GM23338 (cell line): ENCODE measurements at places on chromosomes 1 and 21. TPM values are rescaled to one million over a fixed set of nuclear protein-coding genes. Genes with fewer than 3 reads are reported as not detected.

DNA sequence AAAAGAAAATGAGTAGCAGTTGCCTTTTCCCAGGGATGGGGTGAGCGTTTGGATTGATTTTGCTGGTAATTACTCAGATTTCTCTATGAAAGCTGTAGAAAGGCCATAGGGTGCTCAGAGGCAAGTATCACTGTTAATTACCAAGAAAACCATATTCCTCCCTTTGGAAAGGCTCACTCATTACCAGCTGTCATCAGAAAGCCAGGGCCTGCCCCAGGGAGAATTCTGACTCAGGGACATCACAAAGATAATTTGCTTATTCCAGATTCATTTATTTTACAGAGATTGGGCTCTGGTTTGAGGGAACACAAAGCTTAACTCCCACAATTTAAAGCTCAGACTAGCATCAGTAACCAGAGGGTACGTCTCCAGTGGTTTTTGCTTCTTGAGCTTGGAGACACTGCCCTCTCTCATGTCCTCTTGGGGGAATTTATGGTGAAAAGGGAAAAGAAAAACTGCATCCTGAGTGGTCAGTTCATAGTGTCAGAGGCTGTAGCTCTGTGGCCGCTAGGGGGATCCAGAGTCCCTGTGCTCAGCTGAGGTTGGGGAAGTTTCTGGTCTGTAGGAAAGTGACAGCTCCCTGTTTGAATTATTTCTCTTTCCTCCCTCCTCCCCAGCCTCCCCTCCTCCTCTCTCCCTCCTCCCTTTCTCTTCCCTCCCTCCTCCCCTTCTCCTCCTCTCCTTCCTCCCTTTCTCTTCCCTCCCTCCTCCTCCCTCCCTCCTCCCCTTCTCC is 204.3 kb downstream of the KCNJ6 start:
- no peaks in the 10 kb centered on the region for H3K36me3 ChIP-seq
- H3K4me1 ChIP-seq = no peaks in the 10 kb centered on the region
- H3K4me3 ChIP-seq = no peak overlapping the region
- no peaks in the 10 kb centered on the region for H3K27me3 ChIP-seq
- peak; percentile 88 for DNase-seq
- no peak overlapping the region for H3K27ac ChIP-seq

- no peaks in the 10 kb centered on the region for H3K36me3 ChIP-seq
- H3K27me3 ChIP-seq = peaks cover 31% of the 10 kb centered on the region
- peak; percentile 72 for DNase-seq
Observed at GRCh38 chr1:64471218-64472039, 1.5 kb downstream of the CACHD1 start.

DNA sequence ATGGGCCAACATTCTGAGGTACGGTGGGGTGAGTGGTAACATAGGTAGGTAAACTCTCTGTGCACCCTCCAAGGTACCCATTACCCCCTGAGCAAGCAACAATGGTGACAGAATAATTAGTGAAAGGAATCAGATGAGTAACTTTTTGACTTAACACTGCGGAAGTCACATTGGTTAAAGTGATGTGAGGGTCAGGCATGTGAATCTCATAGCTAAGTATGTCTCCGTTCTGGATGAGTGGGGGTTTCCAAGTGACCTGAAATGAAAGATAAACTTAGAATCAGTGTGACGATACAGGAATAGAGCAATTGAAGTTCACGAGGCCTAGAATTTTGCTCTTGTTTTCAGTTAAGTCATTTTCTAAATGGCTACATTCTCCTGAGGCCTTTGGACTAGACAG is 311.7 kb downstream of the KCTD3 start:
- no peak overlapping the region for H3K27ac ChIP-seq
- no peak for DNase-seq
- H3K4me3 ChIP-seq = no peak overlapping the region
- no peaks in the 10 kb centered on the region for H3K36me3 ChIP-seq
- H3K4me1 ChIP-seq = no peaks in the 10 kb centered on the region
- H3K27me3 ChIP-seq = no peaks in the 10 kb centered on the region

- H3K4me3 ChIP-seq = no peak overlapping the region
- no peaks in the 10 kb centered on the region for H3K27me3 ChIP-seq
- no peak overlapping the region for H3K27ac ChIP-seq
- no peaks in the 10 kb centered on the region for H3K4me1 ChIP-seq
- no peak for DNase-seq
- H3K36me3 ChIP-seq = no peaks in the 10 kb centered on the region
Observed at GRCh38 chr21:39503123-39503762, 51.5 kb downstream of the SH3BGR start.

DNA sequence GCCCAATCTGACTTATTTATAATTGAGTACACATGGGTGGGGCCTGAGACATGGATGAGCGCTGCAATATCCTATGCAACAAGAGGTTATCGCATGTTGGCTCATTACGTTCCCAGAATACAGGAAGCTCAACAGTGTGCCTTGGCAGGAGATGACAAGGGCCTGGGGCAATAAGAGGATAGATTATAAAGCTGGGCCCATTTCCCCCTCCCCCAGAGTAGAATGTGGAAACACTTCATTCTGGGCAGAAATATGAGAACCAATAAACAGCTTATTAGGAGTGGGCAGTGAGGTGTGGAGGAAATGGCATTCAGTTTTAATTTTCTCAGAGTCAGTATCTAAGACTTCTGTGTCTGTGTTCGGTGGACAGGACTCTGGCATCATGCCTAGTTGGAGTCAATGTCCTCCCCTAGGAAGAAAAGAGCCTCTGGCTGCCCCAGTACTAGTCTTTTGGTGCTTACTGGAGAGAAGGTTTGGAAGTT is 92.8 kb downstream of the PIK3R3 start:
- H3K4me1 ChIP-seq = peaks cover 15% of the 10 kb centered on the region
- no peak for DNase-seq
- H3K4me3 ChIP-seq = no peak overlapping the region

The LCE3B gene
- not detected in 2 replicates for total RNA-seq

DNA sequence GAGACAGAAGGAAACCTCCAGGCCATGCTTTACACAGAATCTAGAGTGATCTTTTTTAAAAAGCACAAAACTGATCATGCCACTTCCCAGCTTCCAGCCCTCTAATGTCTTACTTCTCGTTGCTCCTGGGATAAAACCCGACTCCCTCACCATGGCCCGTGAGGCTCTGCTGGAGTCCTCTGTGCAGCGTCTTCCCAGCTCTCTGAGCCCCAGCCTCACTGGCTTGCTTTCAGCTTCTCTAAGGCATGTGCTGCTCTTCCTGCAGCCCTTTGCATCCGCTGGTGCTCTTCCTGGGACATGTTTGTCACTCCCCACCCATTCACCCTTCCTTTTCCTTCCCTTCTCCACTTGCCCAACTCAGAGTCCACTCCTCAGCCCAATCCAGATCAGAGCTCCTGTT is 184.1 kb downstream of the AK5 start:
- no peaks in the 10 kb centered on the region for H3K4me1 ChIP-seq
- no peaks in the 10 kb centered on the region for H3K36me3 ChIP-seq
- no peaks in the 10 kb centered on the region for H3K27me3 ChIP-seq
- H3K27ac ChIP-seq = peak overlapping the region; percentile 26; the same call in 1 of the 2 replicates
- no peak overlapping the region for H3K4me3 ChIP-seq

GRCh38 chr21:43760391-43760958 is 15.6 kb downstream of the CSTB start:
- H3K27ac ChIP-seq = no peak overlapping the region
- H3K36me3 ChIP-seq = no peaks in the 10 kb centered on the region
- no peak for DNase-seq
- H3K27me3 ChIP-seq = no peaks in the 10 kb centered on the region
- no peak overlapping the region for H3K4me3 ChIP-seq

- H3K27me3 ChIP-seq = no peaks in the 10 kb centered on the region
- H3K4me1 ChIP-seq = no peaks in the 10 kb centered on the region
- no peaks in the 10 kb centered on the region for H3K36me3 ChIP-seq
- H3K4me3 ChIP-seq = no peak overlapping the region
Observed at GRCh38 chr1:244893836-244894235, 29.5 kb upstream of the HNRNPU start.

The CYP4B1 gene
- 0.16 TPM in 1 of 2 replicates, not detected in the other for total RNA-seq

DNA sequence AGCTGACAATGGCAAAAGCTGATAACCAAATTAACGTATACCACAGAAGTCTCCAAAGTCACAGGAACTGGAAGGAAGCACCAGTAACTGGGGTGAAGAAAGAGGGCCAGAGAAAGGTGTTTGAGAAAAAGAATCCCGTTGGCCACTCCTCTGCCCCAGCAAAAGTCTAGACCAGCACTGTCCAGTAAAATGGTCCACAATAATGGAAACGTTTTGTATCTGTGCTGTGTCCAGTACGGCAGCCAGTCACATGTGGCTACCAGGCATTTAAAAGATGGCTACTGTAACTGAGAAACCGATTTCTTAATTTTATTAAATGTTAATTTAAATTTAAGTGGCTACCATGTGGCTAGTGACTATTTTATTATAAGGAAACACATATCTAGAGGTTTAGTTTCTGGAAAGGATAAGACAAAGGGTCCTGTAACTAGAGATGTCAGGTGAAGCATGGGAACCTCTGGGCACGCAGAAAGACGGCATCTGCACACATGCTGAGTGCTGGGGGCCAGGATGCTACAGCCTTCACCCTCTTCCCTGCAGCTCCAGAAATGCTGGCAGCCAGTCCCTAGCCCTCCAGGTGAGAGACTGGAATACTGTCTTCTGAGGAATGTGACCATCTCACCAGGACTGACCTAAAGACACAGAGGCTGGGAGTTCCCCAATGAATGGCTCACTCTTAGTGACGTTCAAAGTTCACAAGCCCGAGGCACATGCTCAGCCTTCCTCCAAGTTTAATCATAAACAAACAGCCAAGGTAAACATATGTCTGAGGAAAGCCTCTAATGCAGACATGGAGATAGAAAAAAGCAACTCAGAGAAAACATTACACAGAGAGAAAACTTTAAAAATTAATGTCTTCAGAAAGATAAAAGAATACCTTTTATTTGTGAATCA is 50.7 kb downstream of the JAK1 start:
- H3K27me3 ChIP-seq = no peaks in the 10 kb centered on the region
- peak; percentile 40 for DNase-seq
- H3K4me3 ChIP-seq = no peak overlapping the region
- H3K4me1 ChIP-seq = peaks cover 3% of the 10 kb centered on the region; the same call in 1 of the 2 replicates

DNA sequence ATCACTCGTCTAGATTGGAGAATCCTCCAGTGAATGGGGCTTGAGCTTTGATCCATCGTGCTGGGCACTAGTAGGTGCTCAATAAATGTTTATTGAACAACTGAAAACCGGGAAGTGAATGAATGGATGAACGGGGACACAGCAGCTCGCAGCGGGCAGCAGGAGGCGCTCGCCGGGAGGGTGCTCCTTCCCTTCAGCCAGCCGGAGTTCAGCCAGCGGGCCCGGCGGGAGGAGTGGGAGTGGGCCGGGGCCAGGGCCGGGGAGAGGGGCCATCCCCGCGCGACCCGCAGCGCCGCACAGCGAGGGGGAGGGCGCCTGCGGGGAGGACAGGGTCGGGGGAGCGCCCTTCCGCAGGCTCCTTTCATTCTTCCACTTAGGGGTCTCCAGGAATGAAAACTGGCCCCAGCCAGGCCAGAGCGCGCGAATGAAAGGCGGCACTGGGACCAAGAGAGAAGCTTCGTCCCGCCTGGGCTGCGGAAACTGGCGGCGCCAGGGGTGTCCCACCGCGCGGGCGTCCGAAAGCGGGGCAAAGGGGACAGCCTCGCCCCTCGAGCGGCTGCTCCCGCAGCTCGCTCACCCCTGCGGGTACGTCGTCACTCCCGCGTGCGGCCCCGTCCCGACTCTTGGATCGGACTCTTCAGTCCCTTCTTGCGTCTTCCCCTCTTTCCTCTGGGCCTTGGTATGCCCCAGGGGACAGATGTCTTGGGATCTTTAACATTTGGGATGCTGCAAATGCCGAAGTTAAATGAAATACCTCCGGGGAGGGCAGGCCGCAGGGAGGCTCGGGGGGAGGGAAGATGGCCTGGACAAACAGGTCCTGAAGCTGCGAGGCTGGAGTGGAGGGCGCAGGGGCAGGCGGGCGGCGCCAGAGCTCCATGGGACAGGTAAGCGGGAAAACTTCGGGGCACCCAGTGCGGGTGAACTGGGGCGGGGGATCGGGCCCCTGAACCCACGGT is 3.6 kb upstream of the INAVA start:
- H3K27ac ChIP-seq = peak overlapping the region; percentile 99
- peaks cover 64% of the 10 kb centered on the region for H3K4me1 ChIP-seq
- H3K36me3 ChIP-seq = no peaks in the 10 kb centered on the region
- DNase-seq = peak; percentile 90

GRCh38 chr1:114702737-114703136 is 7.4 kb upstream of the AMPD1 start:
- H3K27ac ChIP-seq = no peak overlapping the region
- peaks cover 11% of the 10 kb centered on the region for H3K36me3 ChIP-seq
- H3K27me3 ChIP-seq = no peaks in the 10 kb centered on the region
- no peak for DNase-seq

GRCh38 chr1:164673584-164674214 is 114.7 kb downstream of the PBX1 start:
- H3K4me3 ChIP-seq = no peak overlapping the region
- DNase-seq = peak; percentile 84
- peaks cover 35% of the 10 kb centered on the region for H3K4me1 ChIP-seq
- no peaks in the 10 kb centered on the region for H3K27me3 ChIP-seq
- H3K27ac ChIP-seq = no peak overlapping the region
- no peaks in the 10 kb centered on the region for H3K36me3 ChIP-seq

The SPRR2E gene
- not detected in 2 replicates for total RNA-seq

The PODN gene
- total RNA-seq = 0.24 and 1.0 TPM in 2 replicates

DNA sequence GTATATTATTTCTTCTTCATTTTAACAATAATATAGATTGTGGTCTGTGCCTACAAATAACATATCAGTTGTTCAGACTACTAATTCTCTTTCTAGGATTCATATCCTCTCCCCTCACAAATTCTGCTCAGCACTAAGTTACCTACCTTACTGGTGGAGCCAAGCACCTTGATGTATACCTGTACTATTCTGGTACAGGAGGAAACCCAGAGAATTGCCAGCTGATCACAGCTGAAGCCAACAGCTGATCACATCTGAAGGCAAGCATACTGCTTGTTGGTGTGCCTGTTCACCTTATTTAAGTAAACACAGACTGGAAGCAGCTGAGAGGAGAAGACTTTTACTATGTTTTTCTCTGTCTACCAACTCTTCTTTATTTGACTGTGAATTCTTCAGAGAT is 101.8 kb downstream of the PBX1 start:
- peaks cover 37% of the 10 kb centered on the region for H3K4me1 ChIP-seq
- H3K4me3 ChIP-seq = no peak overlapping the region
- DNase-seq = no peak
- no peaks in the 10 kb centered on the region for H3K27me3 ChIP-seq

The OR2T11 gene
- not detected in 2 replicates for total RNA-seq

The AQP10 gene
- not detected in 2 replicates for total RNA-seq

DNA sequence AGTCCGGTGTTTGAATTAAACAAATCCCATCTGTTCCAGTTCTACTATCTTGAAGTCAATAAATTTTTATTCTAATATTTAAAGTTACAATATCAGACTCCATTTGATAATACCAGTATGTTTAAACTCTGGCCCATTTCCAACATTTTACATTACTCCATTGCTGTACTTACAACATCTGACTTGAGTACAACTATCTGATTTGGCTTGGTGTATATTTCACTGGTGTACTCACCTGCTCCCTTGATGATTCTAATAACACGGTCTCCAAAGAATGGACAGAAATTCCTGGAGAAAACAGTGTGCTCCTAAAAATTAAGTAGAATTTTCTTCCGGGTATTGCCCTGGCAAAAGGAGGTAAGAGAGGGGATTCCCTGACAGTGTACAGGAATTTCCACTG is 680.5 kb upstream of the ADAMTS5 start:
- no peaks in the 10 kb centered on the region for H3K27me3 ChIP-seq
- H3K4me3 ChIP-seq = no peak overlapping the region
- H3K4me1 ChIP-seq = no peaks in the 10 kb centered on the region
